ENCODE measurements at places on chromosomes 5 and 9. TPM values are rescaled to one million over a fixed set of nuclear protein-coding genes. Genes with fewer than 3 reads are reported as not detected.
A peak's percentile ranks its signal among the peaks of the same experiment; 100 is the strongest.

GRCh38 chr5:139903795-139904565 lies 108.4 kb downstream of the PSD2 start:
- no peak for DNase-seq

GRCh38 chr5:142674531-142675469 lies 11.1 kb downstream of the FGF1 start:
- DNase-seq, result peak; percentile 71

DNA sequence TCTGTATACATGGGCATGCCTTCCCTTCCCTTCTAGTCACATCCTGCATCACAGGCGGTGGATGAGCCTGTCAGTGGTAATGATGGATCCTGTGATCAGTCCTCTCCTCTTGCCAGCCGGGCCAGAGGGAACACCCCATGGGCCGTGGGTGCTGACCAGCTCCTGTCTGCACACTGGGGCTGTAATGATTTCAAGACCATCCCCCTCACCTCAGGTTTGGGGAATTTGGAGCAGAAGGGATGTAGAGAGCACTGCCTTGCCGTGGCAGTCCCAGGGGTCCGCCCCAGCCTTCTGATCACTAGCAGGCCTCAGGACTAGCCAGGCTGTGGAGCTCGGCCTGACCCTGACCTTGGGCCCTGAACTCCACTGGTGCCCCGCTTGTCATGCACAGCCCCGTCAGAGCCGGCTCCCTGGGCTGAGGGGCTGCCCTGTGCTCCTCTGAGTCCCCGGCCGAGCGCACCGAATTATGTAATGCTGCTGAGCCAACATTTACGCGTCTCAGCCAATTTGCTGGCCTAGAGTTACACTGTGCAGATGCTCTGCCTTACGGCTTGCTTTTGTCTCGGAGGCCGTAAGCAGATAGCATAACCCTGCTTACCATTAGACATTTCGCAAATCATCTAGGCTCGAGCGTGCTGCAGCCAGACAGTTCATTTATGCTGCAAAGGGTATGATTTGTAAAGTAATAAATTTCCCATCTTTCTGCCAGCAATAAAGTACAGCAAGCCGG lies 155.3 kb downstream of the MACROH2A1 start:
- peak; percentile 69 for DNase-seq

DNA sequence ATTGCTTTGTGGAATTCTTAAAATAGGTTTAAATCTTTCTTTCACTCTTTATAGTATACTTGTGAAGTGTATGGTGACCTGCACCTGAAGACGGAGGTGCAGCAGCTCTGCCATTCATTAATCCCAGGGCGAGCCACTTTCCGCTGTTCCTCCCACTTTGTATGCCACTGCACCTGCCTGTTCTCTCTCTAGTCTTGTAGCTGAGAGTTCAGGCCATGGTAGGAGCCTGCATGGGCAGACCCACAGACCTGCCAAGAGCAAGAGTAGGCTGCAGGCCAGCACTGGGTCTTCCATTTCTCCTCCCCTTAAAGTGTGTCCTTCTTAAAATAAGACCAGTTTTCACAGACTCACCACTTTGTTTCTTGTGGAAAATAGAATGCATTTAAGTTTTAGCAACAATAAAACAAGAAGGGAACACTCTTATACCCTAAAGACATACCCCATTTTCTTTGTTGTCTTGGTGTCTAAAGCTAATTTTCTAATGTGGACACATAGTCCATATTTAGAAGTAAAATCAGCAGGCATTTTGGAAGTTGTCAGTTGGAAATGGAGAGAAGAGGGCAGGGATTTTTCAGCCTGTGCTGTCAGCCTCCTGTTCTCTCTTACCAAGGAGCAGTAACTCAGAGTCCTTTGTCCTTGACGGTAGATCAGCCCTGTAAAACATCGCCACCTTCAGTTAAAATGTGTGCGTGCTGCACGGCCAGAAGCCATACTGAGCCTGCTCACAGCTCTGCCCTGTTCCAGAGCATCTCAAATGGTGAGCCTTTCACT lies 103.2 kb downstream of the SNCAIP start:
- peak; percentile 76 for DNase-seq

DNA sequence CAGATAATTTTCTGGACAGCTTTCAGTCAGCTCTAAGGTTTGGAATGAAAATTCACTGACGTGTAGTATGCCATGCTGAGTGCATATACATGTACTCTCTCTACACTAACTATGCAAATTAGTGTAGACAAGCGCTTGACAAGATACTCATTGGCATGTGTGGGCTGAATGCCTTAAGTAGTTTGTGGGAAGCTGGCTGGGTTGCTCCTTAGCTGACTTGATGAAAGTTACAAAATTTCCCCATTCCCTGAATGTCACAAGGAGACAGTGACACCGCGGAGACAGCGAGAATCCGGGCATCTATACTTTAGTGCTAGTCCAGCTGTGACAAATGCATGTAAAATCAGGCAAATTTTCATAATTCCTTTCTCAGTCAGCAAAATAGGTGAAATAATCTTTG lies 51.6 kb upstream of the C5orf46 start:
- no peak for DNase-seq

DNA sequence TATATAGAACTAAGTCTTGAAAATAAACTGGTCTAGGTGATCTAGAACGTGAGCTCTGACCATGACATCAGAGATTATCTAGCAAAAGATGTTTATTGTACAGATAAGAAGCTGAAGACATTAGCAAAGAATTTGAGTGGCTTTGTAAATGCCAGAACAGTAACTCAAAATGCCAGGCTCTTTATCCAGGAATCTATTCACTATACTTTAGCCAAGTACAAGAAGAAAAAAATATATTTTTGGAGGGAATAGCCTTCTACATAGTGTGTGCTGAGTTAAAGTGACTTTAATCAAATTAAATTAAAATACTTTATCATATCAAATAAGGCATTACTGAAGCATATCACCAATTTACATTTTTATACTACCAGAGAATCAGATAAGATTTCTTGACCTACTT lies 132.6 kb upstream of the ITGA1 start:
- no peak for DNase-seq

GRCh38 chr9:75198436-75198835 lies 110.1 kb downstream of the OSTF1 start:
- no peak for DNase-seq

GRCh38 chr9:108961151-108961550 lies 27.0 kb downstream of the ABITRAM start:
- DNase-seq, result no peak

DNA sequence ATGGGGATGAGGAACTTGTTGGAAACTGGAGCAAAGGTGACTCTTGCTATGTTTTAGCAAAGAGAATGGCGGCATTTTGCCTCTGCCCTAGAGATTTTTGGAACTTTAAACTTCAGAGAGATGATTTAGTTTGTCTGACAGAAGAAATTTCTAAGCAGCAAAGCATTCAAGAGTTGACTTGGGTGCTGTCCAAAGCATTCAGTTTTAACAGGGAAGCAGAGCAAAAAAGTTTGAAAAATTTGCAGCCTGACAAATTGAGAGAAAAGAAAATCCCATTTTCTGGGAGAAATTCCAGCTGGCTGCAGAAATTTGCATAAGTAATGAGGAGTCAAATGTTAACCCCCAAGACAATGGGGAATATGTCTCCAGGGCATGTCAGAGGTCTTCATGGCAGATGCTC lies 682.3 kb upstream of the ST8SIA4 start:
- no peak for DNase-seq

DNA sequence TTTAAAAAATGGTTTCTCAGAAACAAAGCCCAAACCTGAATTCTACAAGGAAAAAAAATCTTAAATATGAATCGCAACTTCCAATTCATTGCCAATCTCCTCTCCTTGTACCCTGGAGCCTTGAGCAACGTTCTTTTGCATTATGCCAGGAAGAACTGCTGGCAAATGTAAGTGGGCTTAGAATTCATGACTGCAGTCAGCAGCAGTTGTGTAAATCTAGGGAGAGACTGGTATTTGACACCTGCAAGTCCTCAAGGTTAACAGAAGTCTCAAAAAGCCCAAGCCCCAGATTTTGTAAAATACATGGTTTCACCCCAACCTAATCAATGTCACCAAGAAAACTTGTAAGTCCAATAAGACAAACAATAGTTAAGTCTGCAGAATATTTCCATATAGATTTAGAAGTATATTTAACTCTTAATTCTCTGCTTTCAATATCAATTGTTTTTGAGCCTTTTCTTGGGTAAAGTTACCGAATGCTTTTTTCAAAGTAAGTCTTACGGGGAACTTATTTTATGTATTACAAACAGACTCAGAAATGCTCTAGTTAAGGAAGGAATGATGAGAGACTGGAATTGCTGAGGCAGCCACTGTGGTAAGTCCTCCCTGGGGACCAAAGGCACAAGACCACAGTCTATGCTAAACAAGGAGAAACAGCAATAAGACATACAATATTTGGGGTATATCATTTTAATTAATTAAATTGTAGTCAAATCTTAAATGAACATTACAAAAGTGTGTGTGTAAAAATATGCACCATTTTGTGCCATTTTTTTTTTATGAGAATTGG lies 31.3 kb downstream of the ELL2 start:
- DNase-seq, result no peak

DNA sequence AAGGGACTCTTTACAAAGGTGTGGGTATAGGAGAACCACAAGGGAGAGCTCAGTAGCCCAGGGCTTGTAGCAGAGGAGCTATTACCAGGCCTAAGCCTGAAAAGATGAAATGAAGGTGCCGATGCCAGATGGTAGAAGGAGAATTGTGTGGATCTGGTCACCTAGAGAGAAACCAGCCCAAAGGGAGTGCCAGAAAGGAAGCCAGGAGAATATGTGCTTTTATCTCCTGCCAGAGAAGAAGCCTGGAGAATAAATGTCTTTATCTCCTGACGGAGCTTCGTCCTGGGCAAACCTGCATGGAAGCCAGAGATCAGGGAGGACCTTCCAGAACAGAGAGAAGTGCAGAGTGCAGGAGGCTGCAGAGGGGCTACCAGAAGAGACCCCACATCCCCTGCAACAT lies 142.6 kb downstream of the MED10 start:
- DNase-seq, result no peak

GRCh38 chr9:85172001-85172978 lies 502.8 kb downstream of the NTRK2 start:
- DNase-seq, result peak; percentile 19

DNA sequence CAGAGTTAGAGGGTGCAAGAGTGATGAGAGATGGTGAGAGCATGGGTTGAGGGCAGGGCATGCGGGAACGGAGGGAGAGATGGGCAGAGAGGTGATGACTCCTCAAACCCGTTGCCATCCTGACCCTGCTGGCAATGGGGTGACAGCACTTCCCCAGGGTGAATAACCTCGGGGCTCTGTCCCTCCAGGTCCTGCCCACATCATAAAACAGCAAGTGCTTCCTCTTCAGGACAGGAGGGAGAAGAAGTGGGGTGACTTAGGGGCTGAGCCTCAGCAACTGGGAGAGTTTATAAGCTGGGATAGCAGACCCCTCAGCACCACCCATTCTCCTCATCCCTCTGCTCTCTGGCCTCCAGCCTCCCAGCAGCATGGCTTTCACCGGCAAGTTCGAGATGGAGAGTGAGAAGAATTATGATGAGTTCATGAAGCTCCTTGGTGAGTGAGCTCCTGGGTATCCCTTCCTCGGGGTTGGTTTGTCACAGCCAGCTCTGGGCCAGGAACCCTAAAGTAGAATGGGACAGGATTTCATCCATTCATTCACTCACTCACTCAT lies at the start of gene FABP6:
Gene FABP6, plus strand, starts transcription at position 317 of the 553 bp plus-strand sequence. Its CDS starts 52 bp downstream, at position 369.
- DNase-seq, result no peak

DNA sequence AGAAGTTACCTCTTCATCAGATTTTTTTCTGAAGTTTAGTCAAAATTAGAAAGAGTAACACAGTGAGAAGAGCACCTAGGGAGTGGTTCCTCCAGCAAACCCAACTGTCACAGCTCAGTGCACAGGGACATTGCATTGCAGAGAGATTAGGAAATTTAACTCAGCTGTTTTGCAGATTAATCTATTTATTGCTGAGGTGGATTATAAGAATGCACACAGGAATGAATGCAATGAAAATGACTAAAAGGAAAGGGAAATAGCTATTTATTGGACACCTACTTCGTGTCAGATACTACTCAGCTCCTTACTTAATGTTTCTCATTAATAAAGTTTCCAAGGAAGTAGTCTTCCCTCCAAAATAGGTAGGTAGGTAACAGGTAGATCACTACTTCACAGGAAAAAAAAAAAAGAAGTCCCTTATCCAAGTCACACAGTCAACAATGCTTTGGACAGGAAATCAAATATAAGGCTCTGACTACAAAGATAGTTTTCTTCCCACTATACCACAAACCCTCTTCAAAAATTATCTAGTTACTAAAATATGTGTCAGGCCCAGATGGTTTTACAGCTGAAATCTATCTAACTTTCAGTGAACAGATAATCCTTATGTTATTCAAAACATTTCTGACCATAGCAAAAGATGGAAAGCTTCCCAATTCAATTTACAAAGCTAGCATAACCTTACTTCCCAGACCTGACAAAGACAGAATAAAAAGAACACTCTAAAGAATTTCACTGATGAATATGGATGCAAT lies 442.2 kb upstream of the MPDZ start:
- DNase-seq, result no peak

- no peak for DNase-seq
These were observed 190.5 kb downstream of the ADCY2 start for GRCh38 chr5:7586480-7586879.

- no peak for DNase-seq
These were observed 87.6 kb downstream of the PIK3R1 start for GRCh38 chr5:68303038-68303738.

DNA sequence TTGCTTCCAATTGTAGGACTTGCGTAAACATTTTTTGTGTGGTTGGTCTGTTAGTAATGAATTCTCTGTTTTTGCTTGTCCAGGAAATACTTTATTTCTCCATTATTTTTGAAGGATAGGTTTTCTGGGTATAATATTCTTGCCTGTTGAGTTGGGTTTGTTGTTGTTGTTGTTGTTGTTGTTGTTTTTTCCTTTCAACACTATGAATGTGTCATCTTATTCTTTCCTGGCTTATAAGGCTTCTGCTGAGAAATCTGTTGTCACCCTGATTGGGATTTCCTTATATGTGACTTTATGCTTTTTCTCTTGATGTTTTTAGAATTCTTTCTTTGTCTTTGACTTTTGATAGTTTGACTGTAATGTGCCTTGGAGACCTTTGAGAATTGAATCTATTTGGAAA lies 39.8 kb downstream of the SLF1 start:
- no peak for DNase-seq

GRCh38 chr9:92444841-92445240 lies 20.6 kb upstream of the OMD start:
- no peak for DNase-seq

Gene PCDHA1
- total RNA-seq, result not detected

Gene AMBP
- 0.30 TPM for total RNA-seq

Gene RNF180
- total RNA-seq, result 4.6 TPM

Gene UBAC1
- 27.2 TPM for total RNA-seq

Gene CCDC192
- not detected for total RNA-seq

Gene FOXE1
- 3.6 TPM for total RNA-seq

Gene KCNV2
- total RNA-seq, result not detected

Gene C9
- 0.10 TPM for total RNA-seq

Gene CNTRL
- 21.6 TPM for total RNA-seq

Data from skin of body (tissue), 3 donors.